ENCODE measurements at places on chromosomes 12 and 14.

- no peak for DNase-seq
Observed at GRCh38 chr12:69682110-69682755, 16.9 kb downstream of the BEST3 start.

DNA sequence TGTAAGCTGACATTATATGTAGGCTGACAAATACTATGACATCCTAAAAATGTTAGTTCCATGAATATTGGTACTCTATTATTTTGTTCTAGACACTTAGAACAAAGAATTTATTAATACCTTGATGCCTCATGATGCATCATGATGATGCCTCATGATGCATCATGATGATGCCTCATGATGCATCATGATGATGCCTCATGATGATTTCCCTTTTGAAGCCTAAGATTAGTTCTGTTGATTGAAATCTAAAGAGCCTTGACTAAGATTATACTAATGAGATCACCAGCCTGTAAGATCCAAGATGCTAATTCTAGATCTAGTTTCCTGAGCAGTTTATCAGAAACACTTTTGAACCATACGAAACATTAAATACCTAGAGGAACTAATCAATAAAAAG is 4.6 kb upstream of the CEP128 start:
- DNase-seq = no peak

GRCh38 chr12:105956662-105957457 is 181.9 kb downstream of the NUAK1 start:
- no peak for DNase-seq

DNA sequence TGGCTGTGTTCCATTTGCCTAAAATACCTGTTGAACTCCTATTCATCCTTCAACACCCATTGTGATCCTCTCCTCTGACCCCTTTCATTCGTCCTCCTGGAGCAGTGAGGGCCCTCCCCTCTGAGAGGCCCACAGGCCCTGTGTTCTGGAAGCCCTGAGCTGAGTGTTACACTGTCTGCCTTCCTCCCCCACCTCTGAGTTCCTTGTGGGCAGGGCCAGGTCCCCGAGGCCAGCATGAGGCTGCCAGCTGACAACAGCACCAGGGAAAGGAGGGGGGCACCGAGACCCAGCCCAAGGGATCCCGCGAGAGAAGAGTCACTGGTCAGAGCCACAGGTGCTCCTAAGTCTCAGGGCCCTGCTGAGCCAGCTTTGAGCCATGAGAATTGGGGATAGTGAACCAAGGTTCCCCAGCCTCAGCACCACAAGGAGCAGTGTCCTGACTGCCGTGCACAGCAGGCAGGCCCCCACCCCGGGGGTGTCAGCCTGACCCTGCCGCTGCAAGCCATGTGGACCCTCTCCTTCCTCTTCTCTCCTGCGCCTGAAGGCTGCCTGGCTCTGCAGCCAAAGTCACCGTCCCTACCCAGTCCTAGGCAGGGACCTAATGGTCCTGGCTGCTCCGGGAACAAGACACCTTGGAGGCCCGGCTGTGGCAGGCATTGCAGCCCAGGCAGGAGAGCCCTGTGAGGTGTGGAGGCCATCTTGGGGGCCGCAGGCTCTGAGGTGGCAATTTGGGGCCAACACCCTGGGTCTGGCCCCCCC is 52.5 kb downstream of the BEGAIN start:
- no peak for DNase-seq

DNA sequence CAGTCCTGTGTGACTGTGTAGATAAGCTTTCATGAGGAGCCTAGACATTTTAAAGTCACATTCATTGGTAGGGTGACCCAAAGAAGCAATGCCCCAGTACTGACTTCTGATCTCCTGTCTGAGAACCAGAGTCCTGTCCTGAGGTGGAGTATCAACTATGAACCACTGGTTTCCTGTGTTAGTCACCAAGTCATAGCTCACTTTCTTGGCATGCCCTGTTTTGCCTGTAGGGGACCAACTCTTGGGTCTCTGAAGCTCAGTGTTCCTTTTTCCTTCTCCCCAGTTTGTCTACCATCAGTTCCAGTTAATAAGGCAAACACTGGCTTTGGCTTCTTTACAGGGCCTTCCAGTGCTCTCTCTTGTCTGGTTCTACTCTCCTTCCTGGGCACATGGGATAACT is 97.4 kb downstream of the C12orf75 start:
- no peak for DNase-seq
